MV-4-11 (cell line): ENCODE measurements at places on chromosomes 1 and 21.

DNA sequence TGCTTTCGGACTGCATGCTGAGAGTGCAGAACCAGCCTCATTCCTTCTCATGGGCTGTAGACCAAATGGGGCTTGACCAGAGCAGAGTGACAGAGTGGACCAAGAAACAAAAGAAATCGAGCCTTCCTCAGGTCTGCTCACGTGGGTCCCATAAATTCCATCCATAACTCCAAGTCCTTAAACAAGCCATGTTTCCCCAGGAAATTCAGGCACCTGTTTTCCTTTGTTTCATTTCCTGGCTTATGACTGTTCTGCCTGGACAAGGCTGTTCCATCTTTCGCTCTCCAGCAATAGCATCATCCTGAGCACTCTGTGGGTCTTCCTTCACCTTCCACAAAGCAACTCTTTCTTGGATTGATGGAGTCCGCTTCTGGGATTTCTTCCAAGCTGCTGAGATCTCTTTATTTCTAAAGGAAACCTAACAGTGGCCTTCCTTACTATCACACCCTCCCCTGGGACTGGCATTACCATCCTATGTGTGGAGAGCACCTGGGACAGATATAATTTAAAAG, 63.9 kb downstream of the LAMC2 start:
- no peak for DNase-seq

GRCh38 chr21:33229099-33229783, 497 bp upstream of the IFNAR2 start:
- no peak for DNase-seq

DNA sequence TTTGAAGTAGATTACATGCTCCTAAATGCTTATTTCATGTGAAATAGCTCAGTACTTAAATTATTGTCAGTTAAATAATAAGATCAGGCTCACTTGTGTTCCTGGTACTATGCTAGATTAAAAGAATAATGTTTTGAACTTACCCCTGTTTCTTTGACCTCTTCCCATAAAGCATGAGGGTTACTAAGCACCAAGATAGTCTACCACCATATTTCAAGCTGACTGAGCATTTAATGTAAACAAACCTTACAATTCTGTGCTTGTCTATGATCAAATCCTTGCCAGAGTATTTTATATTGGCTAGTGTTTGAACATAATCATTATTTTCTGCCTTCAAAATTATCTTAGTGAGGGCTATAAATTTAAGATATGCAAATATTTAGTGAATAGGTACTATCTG, 98.1 kb downstream of the LHX9 start:
- DNase-seq = no peak

DNA sequence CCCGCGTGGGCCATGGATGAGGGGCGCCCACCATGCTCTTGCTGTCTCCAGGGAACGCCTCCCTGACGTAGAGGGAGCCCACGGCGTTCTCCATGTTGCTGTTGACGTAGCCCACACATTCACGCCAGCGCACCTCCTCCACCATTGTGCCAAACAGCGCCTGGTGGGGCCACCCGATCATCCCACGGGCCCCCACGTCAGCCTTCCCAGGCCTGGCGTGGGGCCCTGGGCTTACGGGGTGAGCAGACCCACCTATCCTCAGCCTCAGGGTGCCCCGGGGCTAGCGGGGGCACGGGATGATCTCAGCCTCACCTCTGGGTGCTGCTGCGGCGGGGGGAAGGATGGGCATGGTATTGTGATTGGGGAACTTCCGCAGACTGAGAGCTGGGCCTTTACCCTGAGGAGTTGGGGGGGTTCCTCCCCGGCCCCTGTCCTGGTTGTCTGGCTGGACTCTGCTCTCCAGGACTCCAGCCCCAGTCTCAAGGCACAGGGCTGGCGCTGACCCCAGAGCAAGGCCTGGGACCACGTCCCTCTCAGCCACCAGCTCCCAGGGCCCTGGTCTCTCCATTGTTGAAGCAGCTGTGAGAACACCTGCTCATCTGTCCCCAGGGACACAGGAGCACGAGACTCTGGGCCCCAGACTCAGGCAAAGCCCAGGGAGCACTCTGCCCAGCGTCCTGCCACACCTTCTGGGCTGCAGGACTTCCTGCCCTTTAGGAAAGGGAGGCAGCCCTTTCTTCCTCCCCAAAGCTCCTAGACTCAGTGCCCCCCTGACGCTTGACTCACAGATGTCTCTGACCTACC, 10.2 kb downstream of the PRXL2B start:
- no peak for DNase-seq

GRCh38 chr1:44240802-44241671, 27.8 kb downstream of the DMAP1 start:
- DNase-seq = no peak

DNA sequence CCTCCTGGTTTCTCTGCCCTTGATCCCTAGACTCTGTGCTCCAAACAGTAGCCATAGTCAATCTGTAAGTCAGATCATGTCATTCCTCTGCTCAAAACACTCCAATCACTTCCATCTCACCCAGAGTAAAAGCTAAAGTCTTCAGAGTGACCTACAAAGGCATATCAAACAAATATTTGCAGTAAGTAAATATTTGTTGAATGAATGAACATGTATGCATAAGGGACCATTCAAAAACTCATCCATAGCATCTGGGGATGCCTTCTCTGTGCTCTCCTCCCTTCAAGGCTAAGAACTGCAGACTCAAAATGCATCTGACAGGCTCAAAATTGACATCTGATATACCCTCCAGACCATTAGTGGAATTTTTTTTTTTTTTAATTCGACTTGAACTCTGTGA, 18.1 kb upstream of the AK5 start:
- no peak for DNase-seq

DNA sequence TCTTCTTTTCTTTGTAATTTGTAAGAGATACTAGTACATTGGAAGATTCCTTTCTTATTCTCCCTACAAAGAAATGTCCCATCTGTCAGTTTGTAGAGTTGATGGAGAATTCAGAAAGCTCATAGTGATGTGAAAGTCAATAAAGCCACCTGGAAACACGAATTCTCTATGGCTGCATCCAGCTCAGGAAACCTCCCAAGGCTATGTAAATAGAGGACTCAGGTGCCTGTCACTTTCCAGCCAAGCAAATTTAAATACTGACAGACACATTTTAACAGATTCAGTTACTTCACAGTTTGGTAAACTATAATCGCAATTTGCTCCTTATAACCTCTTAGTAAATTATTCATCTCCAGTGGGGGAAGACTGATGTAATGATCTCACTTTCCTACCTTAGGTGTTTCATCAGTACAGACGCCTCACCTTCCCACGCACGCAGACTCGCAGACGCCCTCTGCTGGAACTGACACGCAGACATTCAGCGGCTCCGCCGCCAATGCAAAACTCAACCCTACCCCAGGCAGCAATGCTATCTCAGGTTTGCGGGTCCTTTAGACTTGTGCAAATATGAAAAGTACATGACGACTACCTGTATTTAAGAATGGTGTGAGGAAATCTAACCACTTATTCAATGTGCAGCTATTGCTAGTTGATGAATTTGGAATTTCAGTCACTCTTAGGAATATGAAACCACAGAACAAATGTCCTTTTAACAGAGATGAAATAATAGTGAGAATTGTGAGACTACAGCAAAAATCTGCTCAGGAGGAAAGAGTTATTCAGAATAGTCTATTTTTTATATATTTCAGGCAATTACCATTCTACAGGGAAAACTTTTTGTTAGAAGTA, 60.6 kb downstream of the PTPRC start:
- no peak for DNase-seq

GRCh38 chr1:26784023-26784871, 3.5 kb upstream of the PIGV start:
- peak; percentile 77 for DNase-seq

DNA sequence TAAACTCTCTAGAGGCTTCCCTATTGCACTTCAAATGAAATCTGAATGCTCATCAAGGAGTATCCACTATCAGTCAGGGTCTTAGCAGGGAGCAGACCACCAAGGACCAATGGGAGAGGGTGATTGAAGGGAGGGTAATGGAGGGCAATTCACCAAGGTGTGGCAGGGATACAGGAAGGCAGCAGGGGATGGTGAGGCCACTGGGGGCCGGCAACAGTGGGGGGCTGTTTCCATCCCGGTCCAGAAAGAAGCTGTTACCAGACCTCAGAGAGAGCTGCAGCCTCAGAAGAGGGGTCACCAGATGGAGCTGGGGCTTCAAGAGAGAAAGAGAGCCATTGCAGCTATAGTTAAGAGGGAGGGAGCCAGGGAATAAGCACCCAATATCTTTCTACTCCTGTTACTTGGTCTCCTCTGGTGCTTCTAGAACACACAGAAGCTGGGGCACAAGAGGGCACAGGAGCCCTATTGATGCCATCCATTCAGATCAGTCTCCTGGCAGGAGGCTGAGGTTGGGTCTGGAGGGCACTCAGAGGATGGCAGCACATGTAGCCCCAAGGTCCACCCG, 417.6 kb downstream of the PTPRU start:
- DNase-seq = no peak

DNA sequence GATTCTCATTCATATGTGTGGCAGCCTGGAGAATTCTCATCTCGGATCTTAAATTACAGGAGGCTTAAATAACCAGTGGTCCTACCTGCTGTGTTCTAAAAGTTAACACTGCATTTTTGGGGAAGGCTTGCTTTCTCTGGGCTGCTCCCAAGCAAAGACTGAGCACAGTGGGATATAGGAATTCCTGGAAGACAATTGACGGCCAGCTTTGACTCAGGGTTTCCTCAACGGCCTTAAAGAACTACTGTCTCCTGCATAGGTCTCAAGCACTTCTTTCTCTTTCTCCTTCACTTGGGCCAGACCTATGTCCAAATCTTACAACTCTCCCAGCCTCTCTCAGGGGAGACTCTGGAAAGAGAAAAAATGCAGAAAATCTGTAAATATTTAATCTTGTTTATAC, 1.0 kb upstream of the KRTAP13-3 start:
- no peak for DNase-seq

- no peak for DNase-seq
Measured at GRCh38 chr1:94701796-94702441, 118.2 kb upstream of the SLC44A3 start.

DNA sequence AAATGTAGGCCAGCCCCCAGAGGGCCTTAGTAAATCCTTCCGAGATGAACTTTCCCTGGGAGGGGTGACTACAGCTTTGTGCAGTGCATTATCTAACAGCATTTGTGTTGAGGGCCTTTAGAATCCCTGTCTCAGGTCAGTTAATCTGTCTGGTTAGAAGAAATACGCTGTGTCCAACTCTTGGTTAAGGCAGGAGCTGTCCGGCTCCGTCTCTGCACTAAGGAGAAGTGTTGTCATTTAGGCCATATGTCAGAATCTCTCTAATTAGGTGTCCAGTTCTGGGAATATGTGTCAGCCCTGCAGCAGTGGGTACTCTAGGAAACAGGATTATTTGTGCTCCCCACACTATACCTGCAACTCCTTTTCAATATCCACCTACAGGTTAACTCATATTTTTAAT, 67.1 kb upstream of the DESI2 start:
- DNase-seq = no peak

DNA sequence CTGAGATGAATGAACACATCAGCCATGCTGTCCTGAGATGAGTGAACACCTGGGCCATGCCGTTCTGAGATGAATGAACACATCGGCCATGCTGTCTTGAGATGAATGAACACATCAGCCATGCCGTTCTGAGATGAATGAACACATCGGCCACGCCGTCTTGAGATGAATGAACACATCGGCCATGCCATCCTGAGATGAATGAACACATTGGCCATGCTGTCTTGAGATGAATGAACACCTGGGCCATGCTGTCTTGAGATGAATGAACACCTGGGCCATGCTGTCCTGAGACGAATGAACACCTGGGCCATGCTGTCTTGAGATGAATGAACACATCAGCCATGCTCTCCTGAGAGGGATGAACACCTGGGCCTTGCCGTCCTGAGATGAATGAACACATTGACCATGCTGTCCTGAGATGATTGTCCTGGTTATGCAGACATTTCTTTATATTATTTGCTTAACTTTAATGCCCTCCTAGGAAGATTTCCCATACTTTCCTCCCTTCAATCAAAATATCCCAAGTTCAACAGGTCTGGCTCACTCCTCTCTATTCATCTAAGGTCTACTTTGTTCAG, 48.6 kb upstream of the COL6A1 start:
- DNase-seq = no peak

GRCh38 chr1:34858901-34859445, 576 bp downstream of the SMIM12 start:
- DNase-seq = no peak

DNA sequence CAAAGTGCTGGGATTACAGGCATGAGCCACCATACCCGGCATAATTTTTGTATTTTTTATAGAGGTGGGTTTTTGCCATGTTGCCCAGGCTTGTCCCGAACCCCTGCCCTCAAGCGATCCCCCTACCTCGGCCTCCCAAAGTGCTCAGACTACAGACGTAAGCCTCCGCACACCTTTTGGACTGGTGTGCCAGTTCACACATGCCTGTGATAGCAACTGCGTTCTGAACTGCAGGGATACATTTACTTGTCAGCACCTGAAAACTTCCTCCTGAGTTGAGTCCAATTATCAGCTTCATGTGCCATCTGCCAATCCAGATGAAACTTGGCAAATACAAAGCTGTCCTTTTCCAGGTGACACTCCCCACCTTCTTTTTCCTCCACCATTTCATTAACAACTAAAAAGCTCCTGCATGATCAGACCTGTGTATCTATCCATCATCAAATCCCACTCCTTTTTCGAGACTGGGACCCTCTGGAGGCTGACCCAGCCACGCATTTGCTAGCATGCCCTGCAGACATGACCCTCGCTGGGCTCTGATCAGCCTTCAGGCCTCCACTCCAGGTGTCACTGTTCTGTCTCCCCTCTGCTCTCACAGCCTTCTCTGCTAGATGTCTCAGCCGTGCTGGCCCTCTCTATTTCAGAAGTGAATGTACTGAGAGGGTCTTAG, 2.1 kb upstream of the DEGS1 start:
- DNase-seq = no peak

DNA sequence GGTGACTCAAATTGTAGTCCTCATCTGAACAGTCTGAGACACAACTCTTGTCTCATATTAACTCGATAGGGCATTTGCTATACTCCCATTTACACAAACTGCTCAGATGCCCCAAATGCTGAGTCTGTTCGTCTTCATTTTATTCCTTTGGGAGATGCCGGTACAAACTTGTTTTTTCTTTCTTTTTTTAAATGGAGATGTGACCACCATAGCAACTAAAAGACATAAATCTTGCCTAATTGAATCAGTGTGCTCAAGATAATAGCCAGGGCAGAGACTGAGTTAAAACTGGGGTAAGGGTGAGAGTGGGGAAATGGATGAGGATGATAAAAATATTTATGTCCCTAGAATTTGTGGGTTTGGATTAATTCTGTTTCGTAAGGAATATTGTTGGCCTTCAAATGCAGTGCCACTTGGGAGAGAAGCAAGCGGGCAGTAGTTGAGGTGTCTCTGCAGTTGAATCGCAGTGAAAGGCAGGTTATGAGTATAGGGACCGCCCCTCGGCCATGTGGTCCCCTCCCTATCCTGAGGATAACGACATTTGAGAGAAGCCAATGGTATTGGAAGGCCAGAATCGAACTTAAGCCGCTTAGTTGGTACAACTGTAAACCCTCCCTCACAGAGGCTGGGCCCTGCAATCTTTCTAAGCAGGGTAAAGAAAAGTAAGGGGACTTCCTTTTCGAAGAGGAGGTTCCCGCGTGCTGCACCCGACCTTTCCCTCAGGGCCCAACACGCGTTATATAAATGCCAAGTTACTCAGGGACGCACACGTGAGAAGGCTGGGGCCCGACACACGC, 859 bp upstream of the LRRC8B start:
- peak; percentile 49 for DNase-seq

- DNase-seq = no peak
Measured at GRCh38 chr1:21662426-21663247, 6.5 kb downstream of the RAP1GAP start.

GRCh38 chr1:27392778-27393635, 585 bp downstream of the GPR3 start:
- DNase-seq = no peak

GRCh38 chr1:225627304-225627947, 25.5 kb downstream of the ENAH start:
- no peak for DNase-seq

- DNase-seq = no peak
Measured at GRCh38 chr1:220457957-220458609, 69.9 kb upstream of the MARK1 start.
